ENCODE measurements at places on chromosomes 1 and 21.
A peak's percentile ranks its signal among the peaks of the same experiment; 100 is the strongest.

DNA sequence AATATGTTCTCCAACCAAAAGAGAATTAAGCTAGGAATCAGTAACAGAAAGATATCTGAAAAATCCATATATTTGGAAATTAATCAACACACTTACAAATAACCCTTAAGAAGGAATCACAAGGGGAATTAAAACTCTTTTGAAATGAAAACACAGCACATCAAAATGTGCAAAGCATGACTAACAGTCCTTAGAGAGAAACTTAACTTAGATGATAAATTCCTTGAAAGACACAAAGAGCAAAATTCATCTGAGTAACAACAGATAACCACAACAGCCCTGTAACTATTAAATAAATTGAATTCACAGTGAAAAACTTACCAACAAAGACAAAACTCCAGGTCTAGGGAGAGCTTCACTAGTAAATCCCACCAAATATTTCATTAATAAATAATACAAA, 283.8 kb downstream of the SDCCAG8 start:
- no peak for DNase-seq

- no peak for DNase-seq
These were observed 428.6 kb upstream of the CAMK1G start for GRCh38 chr1:209154912-209155311.

- peak; percentile 19 for DNase-seq
These were observed 48.1 kb downstream of the CDC14A start for GRCh38 chr1:100400404-100400803.

DNA sequence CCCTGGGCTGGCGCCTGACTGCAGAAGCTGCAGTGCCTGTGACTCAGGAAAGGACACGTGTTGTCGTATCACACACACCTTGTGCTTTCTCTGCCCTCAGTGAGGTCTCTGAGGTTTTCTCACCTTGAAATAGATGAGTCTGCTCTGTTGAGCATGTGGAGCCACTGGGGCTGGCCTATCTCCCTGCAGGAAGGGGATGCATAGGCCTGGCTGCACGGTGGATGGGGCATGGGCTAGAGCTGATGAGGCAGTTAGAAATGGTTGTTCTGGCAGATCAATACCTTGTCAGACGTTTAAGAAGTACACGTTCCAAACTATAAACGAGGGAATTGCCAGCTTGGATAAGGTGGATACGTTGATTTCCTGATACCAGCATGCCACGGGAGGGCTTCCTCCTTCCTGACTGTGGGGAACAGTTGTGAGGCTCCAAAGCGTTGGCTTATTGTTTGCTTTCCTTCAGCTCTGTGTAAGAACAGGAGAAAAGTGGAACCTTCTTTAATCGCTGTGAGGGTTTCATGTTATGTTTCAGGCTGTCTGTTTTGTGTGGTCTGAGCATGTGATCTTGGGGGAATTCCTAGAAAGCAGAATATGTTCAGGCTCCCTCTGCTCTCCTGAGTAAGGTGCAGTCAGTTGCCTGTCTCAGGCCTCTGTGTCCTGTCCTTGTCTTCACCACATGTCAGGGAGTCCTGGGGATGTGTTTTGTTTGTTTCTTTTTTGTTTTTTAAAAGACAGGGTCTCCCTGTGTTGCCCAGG, 44.8 kb downstream of the PCNT start:
- peak; percentile 5 for DNase-seq

DNA sequence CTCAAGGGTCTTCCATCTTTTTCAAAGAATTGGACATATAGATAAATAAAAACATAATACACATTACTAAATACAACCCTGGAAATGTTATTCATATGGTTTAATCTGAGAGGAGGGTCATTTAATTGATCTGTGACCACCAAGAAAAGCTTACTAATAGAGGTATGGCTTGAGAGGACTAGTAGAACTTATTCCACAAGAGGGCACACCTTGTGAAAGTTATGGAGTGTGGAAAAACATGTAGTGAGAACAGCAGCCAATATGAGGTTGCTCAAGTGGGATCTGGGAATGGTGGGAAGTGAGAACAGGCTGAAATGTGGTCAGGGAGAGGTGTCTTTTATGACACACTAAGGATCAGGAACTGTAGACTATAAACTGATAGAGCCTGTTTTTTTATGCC, 973.5 kb upstream of the B3GALT2 start:
- no peak for DNase-seq

- no peak for DNase-seq
These were observed 31.9 kb downstream of the FCRL5 start for GRCh38 chr1:157520386-157520935.

DNA sequence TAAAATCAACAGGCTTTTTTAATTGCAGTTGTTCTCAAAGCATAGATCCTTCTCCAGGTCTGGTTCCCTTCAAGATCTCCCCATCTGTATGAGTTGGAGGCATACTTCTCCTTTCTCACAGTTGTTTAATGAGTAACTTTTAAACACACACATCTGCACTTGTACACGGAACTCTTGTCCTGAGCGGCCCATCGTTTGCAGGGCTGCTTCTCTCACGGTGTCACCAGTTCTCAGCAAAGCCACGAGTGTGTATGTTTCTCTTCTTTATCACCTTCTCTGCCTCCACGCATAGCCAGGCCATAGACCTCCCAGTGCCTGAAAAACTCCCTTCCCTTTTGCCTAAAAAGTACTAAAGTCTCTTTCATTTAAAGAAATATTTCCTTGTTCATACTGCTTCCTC, 68.7 kb upstream of the ROR1 start:
- no peak for DNase-seq

DNA sequence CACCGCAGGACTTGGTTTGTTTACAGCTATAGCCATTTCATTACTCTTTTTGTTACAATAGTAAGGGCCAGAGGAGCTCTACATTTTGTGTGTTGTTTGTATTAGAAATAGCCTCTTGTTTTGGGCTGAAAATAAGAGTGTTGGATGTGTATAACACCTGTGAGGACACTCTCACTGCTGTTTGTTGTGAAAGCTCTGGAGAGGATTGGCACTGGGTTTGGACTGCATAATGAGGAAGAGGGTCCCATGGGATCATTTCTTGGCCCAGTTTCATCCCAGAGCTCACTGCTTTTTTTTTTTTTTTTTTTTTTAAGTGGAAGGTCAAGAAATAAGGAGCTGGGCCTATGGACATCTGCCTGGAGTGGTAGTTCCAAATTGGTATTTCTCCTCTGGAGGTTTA, 61.6 kb upstream of the KIAA0040 start:
- DNase-seq: no peak

DNA sequence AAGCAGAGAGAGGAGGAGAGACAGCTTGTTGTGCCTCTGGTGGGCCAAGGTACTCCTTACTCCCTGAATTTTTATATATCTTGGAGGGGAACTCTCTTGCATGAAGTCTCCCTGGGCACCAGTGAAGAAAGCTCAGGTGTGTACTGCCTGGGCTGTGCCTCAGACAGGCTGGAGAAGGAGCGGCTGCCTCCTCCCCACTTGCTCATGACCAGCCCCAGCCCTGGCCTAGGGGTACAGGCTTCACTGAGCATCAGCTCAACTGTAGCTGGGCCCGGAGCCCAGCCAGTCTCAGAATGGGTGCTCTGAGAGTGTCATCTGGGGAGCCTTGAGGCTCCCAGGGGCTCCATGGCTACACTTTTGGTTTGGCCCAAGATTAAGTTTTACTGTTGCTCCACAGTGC, 44.8 kb upstream of the TENT5C start:
- DNase-seq: no peak

DNA sequence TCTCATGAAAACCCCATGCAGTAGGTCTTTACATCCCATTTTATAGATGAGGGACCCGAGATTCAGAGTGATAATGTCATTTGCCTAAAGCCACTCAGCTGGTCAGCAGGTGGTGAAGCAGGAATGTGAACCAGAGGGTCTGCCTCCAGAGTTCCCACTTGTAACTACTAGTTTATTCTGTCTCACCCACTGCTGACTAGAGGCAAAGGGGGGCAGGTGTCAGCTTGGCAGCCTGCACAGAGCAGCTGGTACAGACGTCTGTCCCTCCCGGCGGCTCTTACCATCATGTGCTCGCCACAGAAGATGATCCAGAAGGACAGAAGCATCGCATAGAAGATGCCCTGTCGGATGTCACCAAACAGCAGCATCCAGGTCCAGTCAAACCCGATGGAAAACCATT, 82.4 kb downstream of the WLS start:
- no peak for DNase-seq

DNA sequence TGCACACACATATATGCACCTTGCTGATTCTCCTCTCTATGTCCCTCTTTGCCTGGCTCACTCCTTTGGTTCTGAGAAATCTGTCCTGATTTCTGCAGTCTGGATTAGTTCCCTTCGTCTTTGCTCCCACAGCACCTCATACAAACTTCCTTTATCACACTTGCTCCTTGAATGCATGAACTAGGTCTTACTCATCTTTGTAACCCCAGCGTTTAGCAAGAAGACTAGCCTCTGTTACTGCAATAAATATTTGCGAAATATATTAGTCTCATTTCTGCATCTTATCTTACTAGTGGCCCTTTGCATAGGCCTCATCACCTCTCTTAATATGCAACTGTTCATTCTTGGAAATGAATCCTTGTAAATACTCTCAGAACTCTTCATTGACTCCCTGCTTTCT, 11.4 kb downstream of the SMYD2 start:
- no peak for DNase-seq

DNA sequence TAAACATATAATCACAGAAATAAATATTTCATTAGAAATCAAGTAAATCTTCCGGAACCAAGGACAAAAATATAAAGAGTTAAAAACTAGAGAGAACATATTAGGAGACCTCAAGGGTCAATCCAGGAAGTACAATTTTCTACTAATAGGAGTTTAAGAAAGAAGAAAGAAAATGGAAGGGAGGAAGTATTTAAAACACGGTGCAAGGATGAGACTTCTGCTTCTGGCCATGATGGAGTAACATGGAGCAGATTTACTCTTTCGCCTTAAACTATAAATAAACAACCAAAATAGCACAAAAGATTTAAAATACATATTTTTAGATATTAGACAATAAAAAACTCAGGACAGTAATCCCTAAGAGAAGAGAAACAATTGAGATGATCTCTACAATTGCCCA, 12.6 kb upstream of the IFNAR1 start:
- DNase-seq: no peak

Measured in stimulated activated CD8-positive, alpha-beta memory T cell treated with anti-CD3 and anti-CD28 coated beads, Interleukin-7, amount 100 ng/mL, for 1 hour (primary cell).